ENCODE measurements at places on chromosomes 2 and 18.

- DNase-seq, result no peak
Measured at GRCh38 chr2:195486520-195486919, 170.5 kb upstream of the SLC39A10 start.

- DNase-seq, result no peak
Measured at GRCh38 chr2:63790906-63791305, 50.8 kb upstream of the UGP2 start.

DNA sequence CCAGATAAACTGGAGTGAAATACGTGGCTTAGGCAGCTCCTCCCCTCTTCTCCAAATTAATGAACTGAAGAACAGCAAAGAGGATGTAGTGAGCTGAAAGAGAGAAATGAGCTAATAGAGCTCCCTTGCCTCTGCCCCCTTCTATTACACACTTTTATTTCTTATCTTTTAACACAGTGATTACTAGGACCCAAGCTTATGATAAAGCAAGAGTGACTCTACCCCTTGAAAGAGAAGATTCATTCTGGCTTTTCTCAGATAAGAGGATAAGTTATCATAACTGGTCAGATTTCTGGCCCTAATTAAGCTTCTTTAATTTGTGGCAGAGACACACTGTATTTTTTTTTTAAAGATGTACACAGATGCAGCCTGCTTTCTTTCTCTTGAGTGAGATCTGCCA is 102.2 kb downstream of the MSTN start:
- no peak for DNase-seq

- DNase-seq, result no peak
Measured at GRCh38 chr2:74036450-74037195, 51.9 kb downstream of the TET3 start.

- no peak for DNase-seq
Measured at GRCh38 chr2:72983500-72984161, 66.3 kb downstream of the EMX1 start.

GRCh38 chr2:241635756-241636155 is 1.2 kb downstream of the THAP4 start:
- no peak for DNase-seq

GRCh38 chr2:1300284-1300683 is 113.0 kb upstream of the TPO start:
- DNase-seq, result no peak

DNA sequence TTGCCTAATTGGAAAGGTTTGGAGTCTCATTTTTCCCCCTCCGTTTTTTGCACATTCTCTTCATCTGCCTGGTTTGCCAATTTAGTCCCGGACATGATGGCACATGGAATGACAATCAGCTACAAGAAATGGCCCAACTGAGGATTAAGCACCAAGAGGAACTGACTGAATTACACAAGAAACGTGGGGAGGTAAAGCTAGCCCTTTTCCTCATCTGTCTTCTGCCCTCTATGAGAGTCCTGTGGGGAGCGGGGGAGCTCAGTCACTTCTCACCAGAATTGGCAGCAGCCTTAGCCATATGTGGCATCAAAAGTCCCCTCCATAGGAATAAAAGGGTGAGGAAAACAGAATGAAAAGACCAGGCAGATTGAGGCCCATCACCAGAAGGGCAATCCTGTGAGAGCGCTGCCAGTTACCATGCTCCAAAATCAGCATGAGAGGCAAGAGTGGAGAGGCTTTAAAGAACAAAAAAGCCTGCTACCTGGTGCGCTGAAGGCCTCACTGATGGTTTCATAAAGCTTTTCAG is 11.6 kb downstream of the ATG16L1 start:
- DNase-seq, result no peak

GRCh38 chr2:144522897-144523595 is 3.1 kb upstream of the ZEB2 start:
- peak; percentile 32 for DNase-seq

GRCh38 chr2:22628221-22628620 is 756.8 kb upstream of the KLHL29 start:
- no peak for DNase-seq

- no peak for DNase-seq
Measured at GRCh38 chr2:24272907-24273306, 87.4 kb downstream of the ITSN2 start.

DNA sequence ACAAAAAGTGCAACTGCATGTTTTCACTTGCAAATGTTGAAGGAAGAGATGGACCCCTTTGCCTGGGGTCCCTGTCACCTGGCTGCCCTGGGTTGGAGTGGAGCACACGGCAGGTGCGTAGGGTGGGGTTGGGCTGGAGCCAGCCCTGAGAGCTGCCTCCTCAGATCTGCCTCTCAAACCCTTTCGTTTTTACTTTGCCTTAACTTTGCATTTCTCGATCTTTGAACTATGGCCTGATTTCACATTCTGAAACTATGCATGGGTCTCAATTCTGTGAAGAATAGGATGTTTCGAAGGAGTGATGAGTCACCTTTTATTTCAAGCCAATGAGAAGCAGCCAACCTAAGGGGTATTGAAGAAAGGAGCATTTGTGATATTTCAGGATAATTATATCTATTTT is 132.8 kb downstream of the ACOXL start:
- DNase-seq, result no peak

All from dermis blood vessel endothelial cell (primary cell).